Endothelial cell of umbilical vein (primary cell): ENCODE measurements at places on chromosomes 13 and 19. TPM values are rescaled to one million over a fixed set of nuclear protein-coding genes. Genes with fewer than 3 reads are reported as not detected.

- peak; percentile 43 for DNase-seq
Measured at GRCh38 chr19:44617110-44617880, 3.9 kb downstream of the IGSF23 start.

The DLEU7 gene
- not detected in 2 replicates for polyA plus RNA-seq

The DOHH gene
- 8.0 and 8.7 TPM in 2 replicates for polyA plus RNA-seq

GRCh38 chr13:46759846-46760245, 37.1 kb downstream of the ESD start:
- DNase-seq: no peak

The GAPDHS gene
- not detected in 2 replicates for polyA plus RNA-seq

GRCh38 chr19:33300894-33301143, 1.5 kb downstream of the CEBPA start:
- DNase-seq: no peak

- DNase-seq: no peak
Measured at GRCh38 chr13:51440381-51440780, 12.5 kb downstream of the INTS6 start.

GRCh38 chr13:101730420-101731000, 278.0 kb downstream of the ITGBL1 start:
- DNase-seq: no peak
